Caco-2 (cell line): ENCODE measurements at places on chromosomes 6 and 20. TPM values are rescaled to one million over a fixed set of nuclear protein-coding genes. Genes with fewer than 3 reads are reported as not detected.

Gene FGD2
- total RNA-seq = not detected in 2 replicates

Gene KIAA1755
- 0.19 and 0.20 TPM in 2 replicates for total RNA-seq

Gene GNMT
- total RNA-seq = not detected in 2 replicates

Gene BPIFA1
- not detected in 2 replicates for total RNA-seq

Gene FAM120B
- total RNA-seq = 20.9 and 21.0 TPM in 2 replicates

Gene PREX1
- total RNA-seq = 7.7 and 9.5 TPM in 2 replicates

Gene HLA-DQA2
- total RNA-seq = not detected in 2 replicates

DNA sequence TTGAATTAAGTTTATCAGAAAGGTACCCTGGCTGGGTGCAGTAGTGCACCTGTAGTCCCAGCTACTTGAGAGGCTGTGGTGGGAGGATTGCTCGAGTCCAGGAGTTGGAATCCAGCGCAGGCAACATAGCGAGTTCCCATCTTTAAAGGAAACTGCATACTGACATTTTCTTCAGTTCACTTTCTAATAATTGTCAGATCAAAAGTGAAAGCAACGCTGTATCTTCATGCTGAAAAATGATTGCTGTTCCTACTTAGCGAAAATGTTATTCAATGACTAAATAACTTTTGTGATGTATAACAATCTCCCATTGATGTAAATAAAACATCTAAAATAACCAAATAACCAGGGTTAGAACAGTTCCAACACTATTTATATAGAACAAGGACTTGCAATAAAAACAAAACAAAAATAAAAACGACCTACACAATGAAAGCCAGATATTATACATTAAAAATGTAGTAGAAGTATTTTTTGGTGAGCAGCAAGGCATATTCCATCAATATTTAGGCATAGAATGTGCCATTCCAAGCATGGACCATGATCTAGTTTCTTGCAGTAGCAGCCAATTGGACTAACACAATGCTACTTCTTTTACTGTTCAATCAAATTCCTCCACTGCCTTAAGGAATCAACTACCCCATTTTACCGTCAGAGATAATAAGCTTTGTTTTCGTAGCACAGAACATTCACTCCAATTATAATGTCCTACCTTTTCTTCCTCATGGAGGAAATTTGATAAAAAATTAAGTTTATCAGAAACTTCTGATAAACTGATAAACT is 1.5 kb downstream of the LATS1 start:
- DNase-seq = no peak

DNA sequence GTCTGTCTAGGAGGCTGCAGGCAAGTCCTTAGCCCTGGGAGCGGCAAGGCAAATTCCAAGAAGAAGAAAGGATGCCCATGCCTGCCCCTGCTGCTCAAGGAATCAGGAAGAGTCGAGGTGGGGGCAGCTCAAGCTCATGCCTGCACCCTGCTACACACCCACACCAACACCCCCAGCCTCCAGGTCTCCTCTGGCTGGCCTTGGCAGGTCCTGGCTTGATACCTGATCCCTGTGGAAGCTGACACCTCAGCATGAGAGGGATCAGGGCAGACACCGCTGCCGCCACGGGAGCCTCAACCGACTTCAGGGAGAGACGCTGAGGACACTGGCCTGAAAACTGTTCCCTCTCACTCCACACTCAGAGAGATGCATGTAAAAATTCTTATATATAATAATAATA is 35.5 kb upstream of the MAFB start:
- no peak for DNase-seq

DNA sequence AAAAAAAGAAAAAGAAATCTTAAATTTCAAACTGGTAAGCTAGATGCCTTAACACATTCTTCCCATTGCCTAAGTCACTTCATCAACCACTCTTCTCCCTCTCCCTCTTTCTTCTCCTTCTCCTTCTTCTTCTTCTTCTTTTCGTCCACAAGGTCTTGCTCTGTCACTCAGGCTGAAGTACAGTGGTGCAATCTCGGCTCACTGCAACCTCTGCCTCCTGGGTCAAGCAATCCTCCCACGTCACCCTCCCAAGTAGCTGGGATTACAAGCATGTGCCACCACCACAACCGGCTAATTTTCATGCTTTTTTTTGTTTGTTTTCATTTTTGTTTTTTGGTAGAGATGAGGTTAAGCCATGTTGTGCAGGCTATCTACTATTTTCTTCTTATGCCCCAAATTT is 60.2 kb downstream of the GPR63 start:
- DNase-seq = no peak

DNA sequence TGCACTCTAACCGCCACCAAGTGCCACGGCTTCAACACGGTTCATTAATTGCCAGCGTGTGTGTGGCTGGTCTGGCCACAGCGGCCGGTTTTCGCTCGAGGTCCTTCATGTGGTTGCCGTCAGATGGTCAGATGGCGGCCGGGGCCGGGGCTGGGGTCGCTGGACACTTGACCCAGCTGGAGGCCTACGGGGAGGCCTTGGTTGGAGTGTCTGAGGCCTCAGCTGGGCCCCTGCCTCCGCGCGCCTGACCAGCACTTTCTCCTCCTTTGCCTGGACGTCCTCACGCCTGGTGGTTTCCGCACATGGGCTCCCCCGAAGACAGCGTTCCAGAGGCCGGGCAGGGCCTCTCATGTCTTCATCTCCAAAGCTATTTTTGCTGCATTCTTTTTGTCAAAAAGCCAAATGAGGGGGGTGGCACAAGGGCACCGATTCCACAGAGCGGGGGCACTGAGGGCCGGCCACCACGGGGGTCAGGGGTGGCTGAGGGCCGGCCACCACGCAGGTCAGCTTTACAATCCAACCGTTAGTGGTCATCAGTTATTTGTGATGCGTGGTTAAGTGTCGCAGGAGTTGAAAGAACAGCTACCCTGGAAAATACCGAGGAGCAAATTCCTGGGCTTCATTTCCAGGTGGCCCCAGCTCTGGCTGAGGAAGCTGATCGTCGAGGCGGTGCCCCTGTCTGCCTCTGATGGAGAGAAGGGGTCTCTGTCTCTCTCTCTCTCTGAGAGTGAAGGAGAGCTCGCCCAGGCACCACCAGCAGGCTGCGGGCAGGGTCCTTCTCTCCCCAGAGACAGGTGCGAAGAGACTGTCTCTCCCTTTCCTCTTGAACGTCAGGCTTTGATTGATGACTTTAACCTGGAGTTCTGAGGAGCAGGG is 50.5 kb upstream of the FRMD1 start:
- no peak for DNase-seq

DNA sequence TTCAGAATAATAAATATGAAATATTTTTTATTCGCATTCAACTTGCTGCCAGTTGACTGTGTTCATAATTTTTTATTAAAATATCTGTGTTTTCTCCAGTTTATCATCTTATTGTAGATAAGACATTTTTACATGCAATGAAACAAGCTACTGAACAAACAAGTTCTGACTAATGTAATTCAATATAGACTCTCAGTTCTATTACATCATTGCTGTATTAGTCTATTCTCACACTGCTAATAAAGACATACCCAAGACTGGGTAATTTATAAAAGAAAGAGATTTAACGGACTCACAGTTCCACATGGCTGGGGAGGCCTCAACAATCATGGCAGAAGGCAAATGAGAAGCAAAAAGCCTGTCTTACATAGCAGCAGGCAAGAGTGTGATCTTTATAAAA is 1357.7 kb upstream of the CITED2 start:
- DNase-seq = no peak

GRCh38 chr6:33841868-33842267 is 38.1 kb upstream of the MLN start:
- no peak for DNase-seq

GRCh38 chr6:154763650-154764049 is 30.4 kb downstream of the SCAF8 start:
- DNase-seq = no peak

GRCh38 chr20:32439132-32439829 is 81.2 kb downstream of the ASXL1 start:
- peak; percentile 32 for DNase-seq

GRCh38 chr6:95286874-95287273 is 290.5 kb upstream of the MANEA start:
- no peak for DNase-seq

DNA sequence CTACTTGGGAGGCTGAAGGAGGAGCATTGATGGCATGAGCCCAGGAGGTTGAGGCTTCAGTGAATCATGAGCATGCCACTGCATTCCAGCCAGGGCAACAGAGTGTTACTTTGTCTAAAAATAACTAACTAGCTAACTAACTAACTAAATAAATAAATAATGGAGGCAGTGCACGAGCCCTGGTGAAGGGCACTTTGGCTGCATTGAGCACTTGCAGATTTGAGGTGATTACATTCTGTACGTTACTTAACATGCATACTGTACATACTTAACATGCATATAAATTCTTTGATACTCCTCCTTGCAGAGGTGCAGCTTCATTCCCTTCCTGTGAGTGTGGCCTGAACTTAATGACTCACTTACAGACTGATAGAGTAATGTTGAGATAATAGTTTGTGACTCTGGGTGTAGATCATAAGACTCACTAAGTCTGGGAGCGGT is 10.7 kb downstream of the HLA-A start:
- no peak for DNase-seq

DNA sequence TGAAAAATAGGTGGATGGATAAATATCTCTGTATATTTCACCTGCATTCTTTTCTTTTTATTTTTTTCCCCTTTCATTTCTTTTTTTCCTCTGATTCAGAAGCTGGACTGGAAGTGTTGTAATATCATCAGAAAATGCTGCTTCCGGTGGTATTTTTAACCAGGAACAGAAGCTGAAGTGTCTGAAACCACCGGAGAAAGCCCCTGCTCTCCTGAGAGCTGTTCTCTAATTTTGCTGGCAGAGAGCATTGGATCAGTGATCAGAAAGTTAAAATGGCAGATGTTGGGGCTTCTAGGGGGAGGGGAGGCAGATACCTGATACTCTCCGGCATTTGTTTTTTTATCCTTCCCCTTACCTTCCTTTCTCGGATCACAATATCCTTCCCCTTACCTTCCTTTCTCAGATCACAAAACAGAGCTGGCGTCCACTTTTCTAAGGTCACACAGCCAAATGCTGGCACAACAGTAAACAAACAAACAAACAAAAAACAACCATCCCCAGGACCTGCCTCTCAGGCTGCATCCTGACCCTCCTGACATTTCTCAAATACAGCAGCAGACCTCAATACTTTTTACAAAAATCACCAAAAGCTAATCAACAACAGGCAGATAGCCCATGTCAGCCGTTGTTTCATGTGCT is 143.2 kb upstream of the ZNF217 start:
- no peak for DNase-seq

DNA sequence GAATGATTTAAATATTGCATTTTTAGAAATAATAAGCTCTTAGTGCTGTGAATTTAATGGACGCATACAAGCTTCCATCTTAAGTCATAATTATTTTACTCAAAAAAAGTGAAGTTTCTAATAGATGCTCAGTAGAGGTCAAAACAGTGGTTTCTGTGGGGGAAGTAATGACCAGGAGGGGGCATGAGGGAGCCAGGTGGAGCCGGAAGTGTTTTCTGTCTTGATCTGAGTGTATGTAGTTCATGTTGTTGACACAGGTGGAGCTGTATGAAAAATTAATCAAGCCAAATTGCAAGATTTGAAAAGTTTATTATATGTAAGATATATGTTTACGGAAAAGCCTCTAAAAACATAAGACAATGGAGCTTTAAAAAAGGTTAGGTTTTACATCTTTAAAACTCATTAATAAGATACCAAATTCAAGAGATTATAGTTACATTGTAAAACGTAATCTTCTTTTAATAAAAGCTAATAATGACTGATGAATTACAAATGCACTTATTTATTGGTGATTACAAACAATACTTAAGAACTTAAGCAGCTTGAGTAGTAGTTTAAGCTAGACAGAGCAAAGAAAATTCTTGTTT is 68.0 kb downstream of the PLAGL1 start:
- peak; percentile 76 for DNase-seq

GRCh38 chr20:21388566-21388965 is 8.8 kb downstream of the NKX2-4 start:
- no peak for DNase-seq

DNA sequence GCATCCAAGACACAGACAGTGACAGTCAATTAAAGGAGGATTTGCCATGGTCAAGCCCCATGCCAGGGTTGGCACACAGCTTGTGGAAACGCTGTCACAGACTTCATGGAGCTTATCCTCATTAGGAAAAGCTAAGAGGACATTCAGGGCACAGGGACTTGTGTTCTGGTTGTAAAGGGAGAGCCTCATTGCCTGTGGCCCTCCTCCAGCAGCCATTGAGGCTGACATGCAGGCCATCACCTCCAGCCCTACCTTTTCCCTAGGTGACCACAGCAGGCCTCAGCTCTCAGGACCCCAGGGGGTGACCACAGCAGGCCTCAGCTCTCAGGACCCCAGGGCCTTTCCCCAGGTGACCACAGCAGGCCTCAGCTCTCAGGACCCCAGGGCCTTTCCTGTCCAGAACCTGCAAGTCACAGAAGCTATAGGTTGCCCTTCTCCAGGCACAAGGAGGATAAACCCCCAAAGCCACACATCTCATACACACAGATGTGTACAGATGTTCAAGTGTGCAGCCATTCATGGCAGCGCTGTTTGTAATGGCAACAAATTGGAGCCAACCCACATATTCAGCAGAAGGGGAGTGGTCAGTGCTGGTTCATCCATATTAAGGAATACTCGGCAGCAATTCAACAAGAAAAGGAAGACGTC is 26.1 kb downstream of the DUSP22 start:
- DNase-seq = peak; percentile 27

DNA sequence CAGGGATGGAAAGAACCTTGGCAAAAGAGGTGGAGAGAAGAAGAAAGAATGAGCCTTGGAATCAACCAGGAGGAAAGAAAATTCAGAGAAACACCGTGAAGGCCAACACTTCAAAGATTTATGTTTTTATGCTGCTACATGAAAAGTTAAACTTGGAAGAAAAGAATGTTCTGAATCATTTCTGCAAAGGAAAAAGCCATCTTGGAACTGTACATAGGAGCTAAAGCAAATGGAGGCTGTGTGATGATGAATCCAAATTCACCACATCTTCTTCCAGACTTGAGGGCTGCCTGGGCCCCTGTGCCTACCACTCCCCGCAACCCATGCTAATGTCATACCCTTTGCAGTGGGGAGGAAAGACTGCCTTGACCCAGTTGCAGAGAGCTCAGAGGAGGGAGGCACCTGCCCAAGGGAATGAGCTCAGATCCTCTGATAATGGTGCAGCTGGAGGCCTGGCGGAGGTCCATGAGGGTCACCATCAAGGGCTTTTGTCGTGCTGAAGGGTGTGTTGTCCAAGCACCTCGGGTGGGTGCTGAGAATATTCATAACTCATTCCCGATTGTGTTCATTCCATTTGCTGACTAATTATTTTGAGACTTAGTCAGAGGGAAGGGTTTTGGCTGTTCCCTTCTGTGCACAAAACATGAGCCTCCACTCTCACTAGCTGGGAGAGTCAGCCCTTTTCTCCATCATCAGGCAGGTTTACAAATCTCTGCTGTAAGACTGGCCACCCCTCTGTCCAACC is 245.8 kb upstream of the JAG1 start:
- no peak for DNase-seq

DNA sequence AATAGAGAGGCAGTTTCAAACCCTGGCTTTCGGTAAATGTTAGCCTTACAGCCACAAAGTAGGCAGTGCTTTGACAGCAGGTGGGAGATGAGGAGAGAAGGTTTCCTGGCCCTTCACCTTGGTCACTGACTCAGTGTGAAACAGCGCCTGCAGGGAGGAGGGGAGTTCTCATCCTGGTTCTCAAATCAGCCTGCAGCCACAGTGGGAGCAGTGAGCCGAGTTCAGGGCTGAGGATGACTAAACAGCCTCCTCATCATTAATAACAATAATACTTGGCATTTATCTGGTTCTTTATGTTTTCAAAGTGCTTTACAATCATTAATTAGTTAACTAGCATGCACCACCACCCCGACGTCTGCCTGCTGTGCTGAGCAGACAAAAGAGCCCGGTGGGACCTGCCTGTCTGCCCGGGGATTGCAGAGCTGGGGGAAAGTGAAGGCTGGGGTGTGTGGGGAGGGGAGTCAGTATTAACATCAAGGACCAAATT is 59.6 kb downstream of the PRDM1 start:
- DNase-seq = no peak
